ENCODE measurements at places on chromosomes 7 and 10.

DNA sequence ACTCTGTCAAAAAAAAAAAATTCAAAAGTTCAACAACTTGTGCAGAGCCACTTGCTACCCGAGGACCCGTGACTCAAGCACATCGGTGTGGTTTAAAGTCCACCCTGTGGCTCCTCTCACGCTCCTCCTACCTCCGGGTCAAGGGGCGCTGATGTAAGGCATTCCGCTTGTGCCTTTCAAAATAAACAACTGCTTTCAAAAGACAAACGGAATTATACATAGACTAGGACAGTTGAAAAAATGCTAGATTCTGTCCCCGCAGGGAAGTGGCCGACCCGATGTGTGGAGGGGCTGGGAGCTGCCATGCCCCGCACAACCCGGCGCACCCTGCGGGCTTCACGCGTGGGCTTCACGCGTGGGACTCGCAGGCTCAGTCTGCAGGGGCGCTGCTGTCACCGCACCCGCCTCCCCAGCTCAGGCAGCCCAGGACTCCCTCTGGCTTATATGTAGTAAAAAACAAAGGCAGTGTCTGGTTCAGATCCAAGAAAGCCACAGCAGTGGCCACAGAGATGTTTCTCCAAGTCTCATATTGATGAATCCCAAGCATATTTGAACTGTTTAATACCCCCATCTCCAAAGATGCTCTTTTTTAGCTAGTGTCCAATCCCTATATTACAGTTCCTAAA lies 239.7 kb upstream of the INHBA start:
- DNase-seq, result no peak

DNA sequence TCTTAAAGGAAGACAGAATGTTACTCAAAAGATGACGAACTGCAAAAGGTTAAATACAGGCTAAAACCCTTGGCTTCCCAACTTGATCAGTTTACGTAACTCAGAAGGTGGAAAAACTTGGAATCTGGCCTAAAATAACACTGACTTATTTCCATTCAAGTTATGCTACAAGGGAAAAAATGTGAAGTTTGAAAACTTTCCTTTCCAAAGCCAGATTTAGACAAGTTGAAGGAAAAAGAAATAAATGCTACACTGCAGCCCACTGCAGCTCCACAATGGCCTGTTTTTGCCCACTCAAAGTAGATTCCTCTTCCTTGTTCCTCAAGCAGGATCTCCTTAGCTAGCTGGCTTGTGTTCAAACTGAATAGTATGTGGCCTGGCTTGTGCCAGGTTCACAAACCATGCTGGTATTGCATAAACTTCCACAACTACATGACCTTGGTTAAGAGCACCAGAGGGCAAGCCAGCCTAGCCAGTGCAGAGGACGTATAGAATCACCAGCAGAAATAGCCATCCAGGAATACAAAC lies 166.2 kb downstream of the CPEB3 start:
- DNase-seq, result no peak

- DNase-seq, result no peak
Measured at GRCh38 chr10:106312087-106312486, 852.4 kb downstream of the SORCS1 start.

DNA sequence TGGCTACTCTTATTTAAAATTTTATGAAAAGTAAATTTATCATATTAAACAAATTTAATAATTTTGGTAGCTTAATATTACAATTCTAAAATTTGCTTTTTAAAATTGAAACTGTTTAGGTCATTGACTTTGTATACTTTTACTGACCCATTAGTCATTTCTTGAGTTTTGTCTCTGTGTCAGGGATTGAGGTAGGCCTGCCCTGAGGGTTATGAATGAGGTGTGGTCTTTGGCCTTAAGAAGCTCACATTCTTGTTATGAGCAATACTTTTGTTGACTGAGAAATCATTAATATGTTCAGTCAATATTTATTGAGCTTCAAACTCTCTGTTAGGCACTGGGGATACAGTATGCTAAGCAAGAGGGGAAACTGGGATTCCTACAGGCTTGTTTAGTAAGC lies 47.0 kb upstream of the RPA3 start:
- no peak for DNase-seq

DNA sequence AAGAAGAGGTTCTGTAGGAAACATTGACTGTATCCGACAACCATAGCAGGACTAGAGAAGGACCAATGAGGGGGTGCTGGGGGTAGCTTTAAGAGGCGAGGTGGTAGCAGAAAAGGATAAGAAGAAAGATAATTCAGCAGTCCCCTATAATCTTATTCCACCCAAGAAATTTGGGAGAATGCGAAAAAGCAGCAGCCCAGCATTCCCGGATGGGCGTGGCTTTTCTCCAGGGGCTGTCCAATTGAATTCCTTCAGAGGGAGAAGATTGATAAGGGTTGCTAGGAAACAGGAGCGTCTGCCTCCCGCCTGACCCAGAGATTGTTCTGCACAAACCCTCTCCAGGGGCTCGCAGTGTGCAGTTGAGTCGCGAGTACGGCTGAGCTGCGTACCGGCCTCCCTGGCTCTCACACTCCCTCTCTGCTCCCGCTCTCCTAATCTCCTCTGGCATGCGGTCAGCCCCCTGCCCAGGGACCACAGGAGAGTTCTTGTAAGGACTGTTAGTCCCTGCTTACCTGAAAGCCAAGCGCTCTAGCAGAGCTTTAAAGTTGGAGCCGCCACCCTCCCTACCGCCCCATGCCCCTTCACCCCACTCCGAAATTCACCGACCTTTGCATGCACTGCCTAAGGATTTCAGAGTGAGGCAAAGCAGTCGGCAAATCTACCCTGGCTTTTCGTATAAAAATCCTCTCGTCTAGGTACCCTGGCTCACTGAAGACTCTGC lies at the start of gene GRM3:
Gene GRM3, plus strand, starts transcription at position 349 of the 721 bp plus-strand sequence. CDS start 121,237 bp downstream, outside the sequence.
- DNase-seq, result no peak

DNA sequence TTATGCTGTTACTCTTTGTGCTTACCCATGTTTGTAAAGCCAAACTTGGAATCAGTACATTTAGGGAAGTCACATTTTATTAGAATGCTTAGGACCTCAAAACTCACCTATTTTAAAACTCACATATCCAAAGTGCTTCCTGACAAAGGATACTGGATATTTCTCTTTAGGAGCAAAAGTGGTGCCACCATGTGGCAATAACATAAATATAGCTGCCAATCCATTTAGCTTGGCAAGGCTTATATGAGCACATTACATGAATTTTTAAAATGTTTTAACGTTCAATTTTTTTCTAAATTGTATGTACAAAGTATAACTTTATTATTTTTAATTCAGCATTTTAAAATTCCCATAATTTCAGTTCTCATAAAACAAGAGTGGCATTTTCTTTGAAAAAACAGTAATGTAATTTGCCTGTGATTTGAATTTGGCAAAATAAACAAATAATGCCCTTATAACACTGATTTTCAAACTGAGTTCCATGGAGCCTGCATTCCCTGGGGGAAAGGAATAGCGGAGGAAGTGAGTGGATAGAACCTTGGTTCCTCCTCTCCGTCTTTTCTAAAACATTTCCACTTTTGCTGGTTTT lies 75.4 kb downstream of the HDAC9 start:
- DNase-seq, result no peak

GRCh38 chr10:84375011-84375410 lies 46.6 kb downstream of the CCSER2 start:
- no peak for DNase-seq

GRCh38 chr10:33111488-33112051 lies 153.5 kb upstream of the ITGB1 start:
- no peak for DNase-seq

- DNase-seq, result no peak
Measured at GRCh38 chr7:21364801-21365271, 63.0 kb upstream of the SP4 start.

GRCh38 chr10:12811826-12812225 lies 189.7 kb downstream of the CCDC3 start:
- DNase-seq, result no peak

DNA sequence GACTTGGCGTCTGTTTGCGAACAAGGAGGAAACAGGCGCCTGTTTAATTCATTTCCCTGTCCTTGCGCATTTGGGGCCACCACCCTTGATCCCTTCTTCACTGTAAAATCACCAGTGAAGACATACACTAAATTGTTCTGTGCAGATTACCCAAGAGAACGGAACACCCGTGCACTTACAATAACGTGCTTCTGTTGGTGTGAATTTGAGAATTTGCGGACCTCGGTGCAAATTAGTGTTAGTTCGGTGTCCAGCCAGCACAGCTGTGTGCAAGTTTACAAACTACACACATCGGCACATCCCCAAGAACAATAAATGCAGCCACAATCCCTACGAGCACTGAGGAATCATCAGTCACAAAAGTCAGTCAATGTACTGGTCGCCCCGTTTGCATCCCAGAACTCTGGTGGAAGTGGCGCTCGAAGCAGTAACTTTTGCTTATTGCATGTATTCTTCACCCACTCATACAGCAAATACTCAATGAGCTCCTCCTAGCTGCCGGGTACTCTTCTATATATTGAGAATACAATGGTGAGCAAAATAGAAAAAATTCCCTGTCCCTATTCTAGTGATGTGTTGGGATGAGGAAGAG lies 786 bp upstream of the CNOT4 start:
- no peak for DNase-seq

- DNase-seq, result no peak
Measured at GRCh38 chr7:101555269-101555920, 73.7 kb downstream of the MYL10 start.

- DNase-seq, result no peak
Measured at GRCh38 chr10:33506838-33507661, 172.6 kb upstream of the NRP1 start.

Data from stimulated activated CD4-positive, alpha-beta T cell treated with anti-CD3 and anti-CD28 coated beads, TNF-alpha, amount 100 ng/mL, for 4 hours (primary cell).